ENCODE measurements at places on chromosomes 12 and 14. TPM values are rescaled to one million over a fixed set of nuclear protein-coding genes. Genes with fewer than 3 reads are reported as not detected.

DNA sequence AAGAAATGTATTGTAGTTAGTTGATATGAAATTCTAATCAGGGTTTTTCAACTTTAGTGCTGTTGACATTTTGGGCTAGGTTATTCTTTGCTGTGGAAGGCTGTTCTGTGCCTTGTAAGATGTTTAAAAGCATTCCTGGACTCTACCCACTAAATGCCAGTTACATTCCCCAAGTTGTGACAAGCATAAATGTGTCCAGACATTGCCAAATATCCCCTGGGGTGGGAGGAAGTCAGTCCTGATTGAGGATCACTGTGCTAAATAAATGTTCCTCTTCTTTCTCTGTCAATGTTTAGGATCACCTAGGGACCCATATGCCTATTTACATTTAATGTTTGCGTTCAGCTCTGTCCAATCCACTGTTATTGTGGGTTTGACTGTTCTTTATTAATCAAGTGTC is 268.3 kb downstream of the TMTC2 start:
- H3K4me1 ChIP-seq: no peaks in the 10 kb centered on the region
- H3K4me3 ChIP-seq: no peak overlapping the region
- H3K27ac ChIP-seq: no peak overlapping the region
- DNase-seq: no peak
- H3K27me3 ChIP-seq: no peaks in the 10 kb centered on the region

- H3K4me1 ChIP-seq: no peaks in the 10 kb centered on the region
- no peak overlapping the region for H3K4me3 ChIP-seq
- H3K27me3 ChIP-seq: no peaks in the 10 kb centered on the region
- no peaks in the 10 kb centered on the region for H3K36me3 ChIP-seq
- H3K27ac ChIP-seq: no peak overlapping the region
Measured at GRCh38 chr14:72847721-72848120, 46.2 kb downstream of the DPF3 start.

DNA sequence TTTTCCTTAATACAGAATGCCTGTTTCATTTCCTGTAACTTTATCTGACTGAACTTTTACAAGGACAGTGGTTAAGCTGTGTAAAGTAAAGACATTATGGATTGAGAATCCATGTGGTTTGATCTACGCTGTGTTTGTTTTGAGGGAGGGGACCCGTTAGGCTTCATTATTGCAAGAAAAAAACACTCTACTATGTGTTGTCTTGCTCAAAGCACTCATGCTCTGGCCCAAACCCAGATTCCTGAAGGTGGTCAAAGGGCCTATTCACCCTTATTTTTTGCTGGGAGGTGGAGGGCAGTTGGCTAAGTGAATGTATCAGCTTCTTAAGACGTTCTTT is 11.9 kb downstream of the RNF10 start:
- no peak for DNase-seq
- H3K36me3 ChIP-seq: peaks cover 3% of the 10 kb centered on the region
- no peak overlapping the region for H3K4me3 ChIP-seq
- H3K27ac ChIP-seq: no peak overlapping the region

Gene OR6S1
- not detected for total RNA-seq

Gene CLEC12A
- total RNA-seq: 10.9 TPM

Data from left lung (tissue), 14 donors.